ENCODE measurements at places on chromosomes 3 and 15.
A peak's percentile ranks its signal among the peaks of the same experiment; 100 is the strongest.

- DNase-seq, result no peak
These were observed 83.9 kb upstream of the STT3B start for GRCh38 chr3:31448882-31449243.

DNA sequence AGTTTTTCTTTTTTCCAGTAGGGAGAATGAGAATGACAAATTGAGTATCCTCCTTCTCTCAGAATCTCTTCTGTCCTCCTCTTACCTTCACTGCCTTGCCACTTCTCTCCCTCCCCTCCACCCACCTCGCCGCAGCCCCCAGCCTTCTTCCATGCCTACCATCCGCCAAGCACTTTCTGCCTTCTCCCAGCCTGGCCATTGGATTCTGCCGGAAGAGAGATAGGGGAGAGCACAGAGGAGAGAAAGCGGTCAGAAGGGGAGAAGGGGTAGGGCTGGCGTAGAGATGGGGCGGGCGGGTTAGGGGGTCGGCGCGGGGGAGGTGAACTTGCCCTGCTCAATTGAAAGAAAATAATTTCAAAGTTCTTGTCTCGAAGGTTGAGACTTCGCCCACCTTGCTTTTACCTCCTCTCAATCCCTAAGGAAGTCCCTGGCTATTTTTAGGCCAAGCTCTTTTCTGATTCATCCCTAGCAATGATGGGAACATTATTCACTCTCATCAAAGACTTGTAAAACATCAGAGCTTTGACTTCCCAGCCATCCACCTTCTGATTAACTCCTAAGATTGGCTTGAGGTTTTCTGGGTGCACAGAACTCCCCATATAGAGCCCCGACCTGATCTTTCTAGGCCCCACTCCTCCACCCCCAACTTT lies 811 bp downstream of the C3orf52 start:
- no peak for DNase-seq

GRCh38 chr3:115835946-115836345 lies 212.6 kb downstream of the GAP43 start:
- DNase-seq, result peak; percentile 45

DNA sequence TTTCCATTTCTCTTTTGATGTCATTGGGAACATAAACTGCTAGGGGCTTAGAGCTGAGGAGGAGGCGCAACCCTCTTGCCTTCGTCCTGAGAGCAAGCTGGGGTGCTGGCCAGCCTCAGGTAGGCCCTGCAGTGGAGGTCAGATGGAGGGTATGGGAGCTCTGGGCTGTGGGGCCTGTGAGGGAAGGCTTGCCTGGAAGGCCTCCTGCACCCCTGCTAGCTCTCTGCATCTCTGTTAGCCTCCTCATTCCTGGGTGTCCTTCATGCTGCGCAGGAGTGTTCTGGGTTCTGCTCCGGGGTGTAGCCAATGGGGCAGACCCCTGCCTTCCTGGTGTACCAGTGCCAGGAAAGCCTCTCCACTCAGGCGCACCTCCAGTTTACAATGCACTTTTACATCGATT lies 11.8 kb downstream of the GP5 start:
- DNase-seq, result no peak

DNA sequence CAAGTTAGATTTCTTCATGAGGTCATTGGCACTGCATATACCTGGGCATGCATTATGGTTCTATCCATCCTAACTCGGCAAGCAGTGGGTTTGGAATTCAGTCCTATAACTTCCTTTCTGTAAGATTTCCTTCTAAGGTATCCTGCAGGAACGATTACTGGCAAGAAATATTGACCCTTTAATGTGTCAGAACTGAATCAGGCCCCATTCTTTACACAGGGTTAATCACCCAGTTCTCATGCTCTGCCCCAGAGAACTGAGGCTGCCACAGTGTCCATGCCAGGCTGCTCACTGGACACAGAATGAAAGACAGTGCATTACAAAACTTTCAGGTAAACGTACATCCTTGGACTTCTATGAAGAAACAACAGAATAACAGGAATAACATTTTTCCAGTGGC lies 108.9 kb downstream of the RPL22L1 start:
- DNase-seq, result no peak

DNA sequence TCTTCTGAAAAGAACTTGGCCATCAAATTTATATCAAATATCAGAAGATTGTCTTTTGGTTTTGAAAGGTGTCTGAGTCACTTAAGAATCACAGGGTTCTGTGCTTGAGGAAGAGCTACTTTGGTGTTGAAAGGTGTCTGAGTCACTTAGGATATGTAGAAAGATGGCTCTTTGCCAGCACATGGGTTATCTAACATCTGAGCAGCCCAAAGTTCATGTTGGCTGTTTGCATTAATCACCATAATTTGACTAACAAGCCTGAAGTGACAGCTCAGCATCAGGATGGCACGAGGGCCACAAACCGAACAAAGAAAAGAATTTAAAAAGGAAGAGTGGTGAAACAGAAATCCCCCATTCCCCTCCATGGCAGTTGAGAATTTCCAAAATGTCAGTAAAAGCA lies 190.5 kb upstream of the CMC1 start:
- DNase-seq, result no peak

DNA sequence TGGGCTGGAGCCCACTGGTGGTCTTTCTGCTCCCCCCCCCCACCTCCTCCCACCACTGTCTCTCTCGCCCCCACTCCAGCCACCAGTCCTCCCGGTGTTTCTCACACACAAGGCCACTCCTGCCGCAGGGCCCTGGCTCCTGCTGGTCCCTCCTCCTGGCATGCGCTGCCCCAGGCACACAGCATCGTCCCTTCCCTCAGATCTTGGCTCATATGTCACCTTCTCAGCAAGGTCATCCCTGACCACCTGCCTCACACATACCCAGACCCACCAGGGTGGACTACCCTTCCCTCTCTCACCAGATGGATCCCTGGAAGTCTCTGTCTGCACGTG lies 101.5 kb upstream of the IQSEC1 start:
- DNase-seq, result no peak

- DNase-seq, result no peak
These were observed 174.5 kb upstream of the GAP43 start for GRCh38 chr3:115448851-115449250.

- DNase-seq, result no peak
These were observed 256.3 kb downstream of the SCAPER start for GRCh38 chr15:76648732-76649444.

DNA sequence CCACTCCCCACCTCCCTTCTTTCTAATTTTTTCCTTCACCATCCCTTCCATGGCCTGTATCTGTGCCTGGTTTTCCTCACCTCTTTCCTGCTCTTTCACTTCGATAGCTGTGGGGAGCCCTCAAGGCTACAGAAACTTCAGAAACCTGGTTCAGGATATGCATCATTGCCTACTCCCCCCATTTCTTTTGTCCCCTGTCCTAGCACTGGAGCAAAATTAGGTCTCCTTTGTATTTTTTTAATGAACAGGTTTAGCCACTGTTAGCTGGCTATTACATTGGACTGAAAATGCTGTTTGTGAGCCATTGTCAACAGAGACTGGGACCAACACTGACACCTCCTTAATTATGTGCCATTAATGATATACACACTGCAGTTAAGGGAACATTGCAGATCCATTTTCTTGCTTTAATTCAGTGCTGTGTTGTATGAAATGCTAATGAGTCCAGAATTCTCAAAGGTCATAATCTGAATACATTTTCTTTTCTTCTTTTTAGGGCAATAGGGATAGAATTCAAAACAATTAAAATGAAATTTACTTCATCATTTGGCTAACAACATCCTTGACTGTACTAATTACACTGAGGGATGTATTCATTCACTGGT lies 138.6 kb downstream of the PDCD6IP start:
- no peak for DNase-seq

- DNase-seq, result no peak
These were observed 13.8 kb upstream of the IL16 start for GRCh38 chr15:81182756-81183438.

DNA sequence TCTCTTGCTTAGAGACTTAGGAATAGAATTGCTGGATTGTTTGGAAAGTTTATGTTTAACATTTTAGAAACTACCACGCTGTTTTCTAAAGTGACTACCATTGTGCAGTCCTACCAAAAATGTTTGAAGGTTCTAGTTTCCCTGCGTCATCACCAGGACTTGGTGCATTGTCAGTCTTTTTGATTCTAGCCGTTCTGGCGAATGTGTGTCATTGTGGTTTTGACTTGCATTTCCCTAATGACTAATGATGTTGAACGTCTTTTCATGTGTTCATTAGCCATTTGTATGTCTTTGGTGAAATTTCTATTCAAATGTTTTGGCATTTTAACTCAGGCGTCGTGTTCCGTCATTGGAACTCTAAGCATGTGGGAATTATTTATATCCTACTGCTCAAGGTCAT lies 58.0 kb downstream of the CHD2 start:
- DNase-seq, result no peak

DNA sequence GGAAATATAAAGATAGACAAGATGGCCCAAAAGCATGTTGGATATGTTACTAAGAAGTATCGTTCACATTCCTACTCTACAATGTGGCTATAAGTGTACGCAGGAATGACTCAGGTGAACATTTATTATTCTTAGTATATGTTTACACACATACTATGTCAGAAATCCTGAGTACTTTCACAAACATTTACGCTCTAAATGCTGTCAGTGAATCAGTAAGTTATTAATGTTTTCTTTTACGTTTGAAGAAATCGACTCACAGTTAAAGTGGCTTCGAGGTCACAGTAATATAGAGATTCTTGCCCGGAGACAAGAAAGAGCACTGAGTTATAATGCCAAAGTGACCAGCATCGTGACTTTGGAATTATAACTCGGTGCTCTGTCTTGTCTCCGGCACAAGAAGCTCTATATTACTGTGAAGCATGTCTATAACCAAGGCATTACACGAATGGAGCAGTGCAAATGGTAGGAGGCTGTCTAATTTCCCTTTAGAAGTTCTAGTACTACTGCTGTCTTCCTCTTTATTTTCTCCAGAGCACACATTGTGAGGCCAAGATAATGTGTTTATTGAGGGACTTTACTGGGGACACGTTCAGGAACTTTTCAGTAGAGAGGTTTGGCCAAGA lies 61.8 kb upstream of the P3H2 start:
- DNase-seq, result peak; percentile 18

GRCh38 chr3:139074565-139075115 lies 29.9 kb upstream of the PRR23C start:
- no peak for DNase-seq

DNA sequence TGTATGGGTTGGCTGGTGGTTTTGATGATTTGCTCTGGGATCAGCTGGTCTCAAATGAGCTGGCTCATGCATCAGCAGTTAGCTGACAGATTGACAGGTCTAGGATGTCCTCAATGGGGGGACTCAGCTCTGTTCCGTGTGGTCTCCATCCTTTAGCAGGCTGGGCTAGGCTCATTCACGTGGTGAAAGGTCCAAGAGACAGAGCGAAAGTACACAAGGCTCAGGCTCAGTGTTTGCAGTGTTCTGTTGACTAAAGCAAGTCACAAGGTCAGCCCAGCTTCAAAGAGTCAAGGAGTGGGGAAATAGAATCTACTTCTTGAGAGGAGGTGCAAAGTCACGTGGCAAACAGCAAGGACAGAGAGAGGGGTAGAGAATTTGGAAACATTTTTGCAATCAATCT lies 126.5 kb upstream of the CMC1 start:
- DNase-seq, result no peak

DNA sequence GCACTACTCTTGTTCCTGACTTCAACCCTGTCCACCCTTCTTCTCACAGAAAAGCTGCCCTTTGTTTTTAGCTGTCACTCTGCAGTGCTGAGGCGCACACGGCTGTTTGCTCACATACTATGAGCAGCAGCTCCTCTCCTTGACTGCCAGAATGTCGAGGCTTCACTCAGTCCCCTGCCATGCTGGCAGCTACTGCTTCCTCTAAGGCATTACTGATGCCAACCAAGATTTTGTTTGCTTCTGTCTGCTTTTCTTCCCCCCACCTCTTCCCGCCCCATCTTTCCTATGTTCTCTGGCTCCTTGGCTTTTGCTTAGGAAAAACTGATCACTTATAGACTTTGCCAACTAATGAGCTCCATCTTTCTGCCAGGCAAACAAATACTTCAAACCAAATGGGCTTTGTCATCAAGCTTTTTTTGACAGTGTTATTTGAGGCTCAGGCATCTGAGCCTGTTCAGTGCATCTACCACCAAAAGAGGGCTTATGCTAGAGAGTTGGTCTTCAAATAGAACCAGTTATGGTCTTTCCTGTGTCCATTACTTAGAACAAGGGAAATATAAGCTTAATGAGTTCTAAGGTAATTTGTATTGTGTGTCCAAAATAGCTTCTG lies 81.0 kb downstream of the FBXL2 start:
- DNase-seq, result no peak

DNA sequence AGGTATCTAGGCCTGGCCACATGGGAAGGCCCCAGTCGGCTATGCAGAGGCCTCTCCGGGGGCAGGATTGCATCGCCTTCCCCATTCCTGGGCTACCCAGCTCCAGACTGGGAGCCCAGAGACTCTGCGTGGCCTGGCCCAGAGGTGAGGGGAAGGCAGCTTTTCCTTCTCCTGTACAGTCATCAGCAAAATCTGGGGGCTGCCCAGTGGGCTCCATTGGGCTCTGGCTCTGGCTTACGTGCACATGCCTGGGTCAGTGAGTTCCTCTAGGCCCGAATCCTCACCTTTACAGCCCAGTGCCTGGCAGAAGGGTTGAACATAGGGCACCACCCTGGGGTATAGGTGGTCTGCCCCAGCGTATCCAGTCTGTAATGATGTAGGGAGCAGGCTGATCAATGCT lies 3.9 kb upstream of the ANKRD63 start:
- DNase-seq, result no peak

DNA sequence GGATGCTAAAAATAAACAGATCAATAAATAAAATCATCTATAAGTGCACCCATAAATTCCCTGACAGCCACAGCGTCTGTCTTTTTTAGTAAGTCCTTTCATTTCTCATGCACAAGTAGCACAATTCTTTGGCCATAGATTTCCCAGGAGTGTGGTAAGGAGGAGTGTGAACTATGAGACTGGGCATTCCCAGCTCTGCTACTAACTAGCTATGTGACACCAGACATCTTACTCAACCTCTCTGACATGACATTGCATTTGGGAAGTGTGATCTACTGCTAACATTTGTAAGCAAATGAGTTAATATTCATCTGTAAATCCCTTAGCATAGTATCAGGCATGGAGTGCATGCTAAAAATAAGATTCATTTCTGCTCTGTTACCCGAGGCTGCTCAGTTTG lies 301.7 kb downstream of the NTRK3 start:
- no peak for DNase-seq

DNA sequence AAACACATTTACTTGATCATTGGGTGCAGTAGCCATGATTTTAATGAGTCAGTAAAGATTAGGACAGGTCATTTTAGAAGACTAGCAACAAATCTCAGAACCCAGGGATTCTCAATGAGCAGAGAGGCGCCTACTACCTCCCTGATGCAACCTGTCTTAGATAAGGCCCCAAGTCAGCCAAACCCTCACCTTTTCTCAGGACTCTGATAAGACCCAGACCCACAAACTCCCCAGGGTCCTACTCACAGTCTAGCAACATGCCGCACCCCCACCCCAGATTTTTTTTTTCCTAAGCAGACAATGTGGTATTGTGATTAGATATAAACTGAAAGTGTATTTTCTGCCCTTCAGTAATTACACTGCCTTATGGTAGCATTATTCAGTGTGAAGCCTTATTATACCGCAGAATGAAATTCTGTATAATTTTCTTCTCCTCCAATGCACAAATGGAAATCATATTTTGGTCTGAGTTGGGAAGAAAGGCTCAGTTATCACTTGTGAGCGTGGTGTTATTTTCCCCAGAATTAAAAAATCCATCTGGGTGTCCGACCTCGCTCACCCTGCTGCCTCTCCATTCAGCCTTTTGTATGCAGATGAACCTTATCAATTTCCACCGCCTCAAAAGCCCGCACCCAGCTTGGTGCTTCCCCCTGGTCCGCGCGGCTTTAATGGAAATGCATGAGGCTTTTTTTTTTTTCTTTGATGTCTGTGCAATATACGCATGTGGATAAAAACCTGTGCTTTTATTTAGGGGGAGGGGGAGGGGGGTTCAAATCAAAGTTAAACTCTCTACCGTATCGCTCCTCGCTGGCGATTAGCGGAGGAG lies 122.0 kb upstream of the SOX14 start:
- DNase-seq, result no peak

Data from smooth muscle cell of the brain vasculature (primary cell).